ENCODE measurements at places on chromosomes 11 and 22.

GRCh38 chr11:118813551-118813950, 22.6 kb upstream of the DDX6 start:
- no peak for DNase-seq

DNA sequence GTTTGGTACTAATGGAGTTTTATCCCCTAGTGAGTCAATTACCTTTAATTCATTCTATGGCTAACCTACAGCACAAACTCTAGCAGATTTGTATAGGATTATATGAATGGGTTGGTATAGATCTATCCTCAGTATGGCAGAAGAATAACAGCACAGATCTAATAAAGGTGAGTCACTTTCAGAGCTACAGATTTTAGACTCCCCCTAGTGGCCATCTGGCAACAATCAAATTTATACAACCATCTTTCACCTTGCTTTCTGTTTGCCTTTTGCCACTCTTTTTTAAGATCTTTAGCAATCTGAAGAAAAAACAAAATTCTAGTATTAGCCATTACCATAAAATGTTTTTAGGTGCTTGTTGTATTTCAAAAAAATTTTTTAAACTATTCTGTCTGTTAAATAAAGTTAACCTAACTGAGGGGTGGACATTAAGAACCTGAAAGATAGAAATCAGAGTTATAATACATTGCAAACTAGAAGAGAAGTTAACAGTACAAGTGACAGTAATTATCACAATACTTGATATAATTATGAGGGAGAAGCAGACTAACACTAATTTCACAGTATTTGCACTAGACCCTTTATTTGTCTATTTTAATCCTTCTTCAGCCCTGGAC, 25.8 kb downstream of the DDIAS start:
- DNase-seq: peak; percentile 19

DNA sequence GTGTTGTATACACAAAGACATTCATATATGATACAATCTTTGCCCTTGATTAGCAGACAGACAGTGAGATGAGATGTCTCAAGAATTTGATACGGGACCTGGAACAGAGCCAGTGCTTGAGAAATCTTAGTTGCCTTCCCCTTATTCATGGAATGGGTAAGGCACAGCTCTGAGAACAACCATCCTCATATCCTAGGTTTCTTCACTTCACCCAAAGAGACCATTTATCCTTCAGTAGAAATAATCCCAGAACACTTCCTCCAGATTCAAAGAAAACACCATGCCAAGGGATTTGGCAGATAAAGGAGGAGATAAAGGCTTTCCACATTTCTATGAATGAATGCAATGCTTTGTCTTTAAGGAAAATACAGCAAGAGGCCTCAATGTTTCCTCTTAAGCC, 8.8 kb upstream of the IZUMO1R start:
- no peak for DNase-seq

DNA sequence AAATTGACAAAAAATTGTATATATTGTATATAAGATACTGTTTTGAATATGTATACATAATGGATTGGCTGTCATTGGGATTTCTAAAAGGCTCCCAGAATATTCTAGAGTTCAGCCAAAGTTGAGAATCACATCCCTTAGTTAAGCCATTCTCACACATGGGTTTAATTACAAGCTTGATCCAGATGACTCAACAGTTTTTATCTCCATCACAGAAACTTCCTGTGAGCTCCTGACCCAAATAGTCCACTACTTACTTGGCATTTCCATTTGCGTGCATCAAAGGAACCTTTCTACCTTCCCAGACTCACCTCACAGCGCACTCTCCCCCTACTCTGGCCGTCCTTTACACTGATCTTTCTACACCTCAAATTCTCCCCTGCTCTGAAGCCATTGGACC, 184.8 kb upstream of the ARHGAP20 start:
- no peak for DNase-seq

- DNase-seq: no peak
These were observed 12.9 kb downstream of the MN1 start for GRCh38 chr22:27788500-27789288.

DNA sequence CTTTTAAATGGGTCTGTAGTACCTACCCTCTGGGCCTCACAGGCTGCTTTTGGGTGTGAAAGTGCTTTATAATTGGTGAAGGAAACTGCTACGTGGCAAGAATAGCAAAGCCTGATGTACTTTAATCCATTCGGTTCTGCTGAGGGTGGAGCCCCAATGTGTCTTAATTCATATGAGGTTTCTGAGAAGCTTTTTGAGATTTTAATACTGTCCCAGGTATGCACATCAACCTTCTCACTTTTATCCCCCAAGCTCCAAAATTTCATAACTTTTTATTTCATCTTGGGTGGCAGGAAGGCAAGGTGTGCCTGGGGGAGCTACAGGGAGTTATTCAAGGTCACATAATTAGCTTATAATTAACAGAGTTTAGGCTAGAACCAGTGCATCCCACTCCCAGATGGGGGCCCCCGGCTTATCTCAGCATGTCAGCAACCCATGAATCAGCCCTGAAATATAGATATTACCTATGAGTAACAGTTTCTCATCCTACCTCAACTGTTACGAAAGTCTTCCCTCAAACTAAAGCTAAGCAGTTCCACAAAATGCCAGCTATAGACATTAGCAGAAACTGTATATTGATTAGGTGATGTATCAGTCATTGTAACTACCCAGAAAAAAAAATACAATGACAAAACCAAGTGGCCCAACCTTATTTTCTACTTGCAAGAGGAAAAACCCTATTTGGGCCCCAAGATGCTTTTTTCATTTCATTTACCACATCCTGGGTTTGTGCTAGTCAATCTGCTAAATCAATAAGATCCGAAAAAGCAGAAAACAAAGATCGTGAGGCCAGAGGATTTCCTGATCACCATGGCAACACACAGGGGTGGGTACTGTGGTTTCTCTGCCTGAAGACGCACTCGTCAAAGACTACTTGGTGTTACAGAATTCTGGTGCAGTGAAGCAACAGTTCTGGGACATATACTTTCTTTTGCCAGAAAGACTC, 26.7 kb downstream of the CD44 start:
- DNase-seq: peak; percentile 78

GRCh38 chr11:30462421-30462820, 123.7 kb downstream of the MPPED2 start:
- no peak for DNase-seq

- DNase-seq: no peak
These were observed 20.2 kb upstream of the CCND1 start for GRCh38 chr11:69620683-69621290.

- DNase-seq: no peak
These were observed 214.7 kb upstream of the NARS2 start for GRCh38 chr11:78789375-78789774.

- DNase-seq: no peak
These were observed 28.9 kb upstream of the YAP1 start for GRCh38 chr11:102081313-102081712.

- no peak for DNase-seq
These were observed 132.4 kb downstream of the MN1 start for GRCh38 chr22:27668828-27669797.

GRCh38 chr22:39851606-39852315, 41.8 kb downstream of the ENTHD1 start:
- DNase-seq: no peak

GRCh38 chr22:26474682-26475081, 8.9 kb downstream of the HPS4 start:
- no peak for DNase-seq

DNA sequence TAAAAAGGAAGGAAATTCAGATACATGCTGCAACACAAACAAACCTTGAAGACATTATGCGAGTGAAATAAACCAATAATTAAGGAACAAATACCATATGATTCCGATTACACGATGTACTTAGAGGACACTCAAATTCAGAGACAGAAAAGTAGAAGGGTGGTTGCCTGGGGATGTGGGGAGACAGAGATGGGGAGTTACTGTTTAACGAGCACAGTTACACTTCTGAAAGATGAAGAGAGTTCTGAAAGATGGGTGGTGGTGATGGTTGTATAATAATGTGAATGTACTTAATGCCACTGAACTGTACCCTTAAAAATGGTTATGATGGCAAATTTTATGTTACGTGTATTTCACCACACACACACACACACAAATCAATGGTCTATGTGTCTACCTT, 14.7 kb downstream of the ZBTB44 start:
- no peak for DNase-seq

DNA sequence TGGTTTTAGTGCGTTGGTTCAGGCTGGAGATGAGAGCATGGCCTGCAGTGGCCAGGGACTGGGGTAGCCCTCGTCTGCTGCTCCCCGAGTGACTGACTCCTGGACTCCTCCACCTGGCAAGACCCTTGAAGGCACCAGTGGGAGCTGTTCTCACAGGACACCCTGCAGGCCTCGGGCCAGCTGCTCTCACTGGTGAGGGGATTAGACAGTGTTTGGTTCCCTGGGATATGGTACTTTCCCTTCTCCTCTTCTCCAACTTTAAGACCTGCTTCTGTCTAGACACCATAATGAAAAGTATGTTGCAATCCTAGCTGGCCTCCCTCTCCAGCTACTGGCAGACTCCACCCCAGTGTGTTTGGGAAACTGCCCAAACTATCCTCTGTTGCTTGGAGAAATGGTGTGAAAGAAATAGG, 168.8 kb upstream of the CADM1 start:
- no peak for DNase-seq

- no peak for DNase-seq
These were observed 72.1 kb downstream of the CELSR1 start for GRCh38 chr22:46465345-46465720.

DNA sequence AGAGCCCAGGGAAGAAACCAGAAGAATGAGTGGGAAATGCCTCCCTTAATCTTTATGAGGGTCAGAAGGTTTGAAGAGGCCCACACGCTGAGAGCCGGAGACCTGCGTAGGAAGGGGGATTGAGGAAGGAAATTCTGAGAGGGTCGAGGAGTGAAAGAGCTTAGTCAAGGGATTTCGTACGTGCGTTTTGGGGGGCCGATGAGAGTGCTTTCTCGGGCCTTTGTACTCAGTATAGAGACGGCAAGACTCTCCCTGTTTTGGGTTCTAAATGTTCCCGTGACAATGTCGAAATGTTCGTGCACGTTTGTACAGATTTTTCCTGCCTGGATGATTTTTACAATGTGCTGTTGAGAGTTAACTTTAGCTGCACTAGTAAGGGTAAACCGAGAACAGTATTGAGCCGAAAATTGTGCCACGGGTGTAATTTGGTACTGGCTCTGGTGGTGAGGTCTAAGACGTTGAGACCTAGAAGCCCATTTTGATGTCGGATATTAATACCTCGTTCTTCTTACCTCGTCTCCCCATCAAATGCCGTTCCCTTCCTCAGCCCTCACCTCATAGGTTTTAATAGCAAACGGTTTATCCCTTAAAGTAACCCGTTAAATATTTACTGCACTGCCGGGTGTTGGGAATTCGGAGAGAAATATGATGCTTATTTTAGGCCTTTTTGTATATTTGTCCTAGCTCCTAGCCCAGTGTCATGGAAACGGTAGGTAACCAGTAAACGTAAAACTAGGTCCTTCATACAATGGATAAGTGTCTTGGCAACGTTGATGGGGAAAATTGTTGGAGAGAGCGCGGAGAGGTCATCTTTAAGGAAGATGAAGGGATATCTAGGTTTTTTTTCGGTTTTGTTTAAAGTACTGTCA, 734 bp downstream of the C11orf58 start:
- DNase-seq: peak; percentile 20

- no peak for DNase-seq
These were observed 43.7 kb downstream of the GDPD5 start for GRCh38 chr11:75481922-75482606.

GRCh38 chr11:43830928-43831440, 49.6 kb upstream of the ALKBH3 start:
- peak; percentile 45 for DNase-seq

GRCh38 chr11:4962816-4963215, 7.3 kb upstream of the OR51A2 start:
- DNase-seq: no peak

- DNase-seq: no peak
These were observed 32.6 kb upstream of the PICALM start for GRCh38 chr11:86101493-86101892.
